ENCODE measurements at places on chromosomes 5 and 9.

GRCh38 chr9:109286571-109286977, 34.3 kb downstream of the EPB41L4B start:
- DNase-seq, result no peak

DNA sequence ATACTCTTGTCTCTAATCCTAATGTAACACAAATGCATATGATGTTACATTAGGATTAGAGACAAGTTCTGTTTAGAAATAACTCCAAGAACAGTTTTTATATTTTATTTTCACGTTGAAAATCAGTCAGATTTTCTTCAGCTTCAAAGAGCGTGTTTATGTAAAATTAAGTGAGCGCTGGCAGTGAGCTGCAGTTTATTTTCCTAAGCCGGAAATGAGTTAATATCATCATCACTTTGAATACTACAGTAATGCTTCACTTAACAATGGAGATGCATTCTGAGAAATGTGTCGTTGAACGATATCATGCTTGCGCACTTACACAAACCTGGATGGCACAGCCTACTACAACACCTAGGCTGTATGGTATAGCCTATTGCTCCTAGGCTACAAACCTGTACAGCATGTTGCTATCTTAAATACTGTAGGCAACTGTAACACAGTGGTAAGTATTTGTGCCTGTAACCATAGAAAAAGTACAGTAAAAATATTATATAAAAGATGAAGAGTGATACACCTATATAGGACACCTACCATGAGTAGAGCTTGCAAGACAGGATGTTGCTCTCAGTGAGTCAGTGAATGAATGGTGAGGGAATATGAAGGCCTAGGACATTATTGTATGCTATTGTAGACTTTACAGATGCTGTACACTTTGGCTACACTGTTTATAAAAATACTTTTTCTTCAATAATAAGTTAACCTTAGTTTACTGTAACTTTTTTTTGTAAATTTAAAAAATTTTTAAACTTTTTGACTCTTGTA, 65.9 kb upstream of the C5orf46 start:
- DNase-seq, result no peak

DNA sequence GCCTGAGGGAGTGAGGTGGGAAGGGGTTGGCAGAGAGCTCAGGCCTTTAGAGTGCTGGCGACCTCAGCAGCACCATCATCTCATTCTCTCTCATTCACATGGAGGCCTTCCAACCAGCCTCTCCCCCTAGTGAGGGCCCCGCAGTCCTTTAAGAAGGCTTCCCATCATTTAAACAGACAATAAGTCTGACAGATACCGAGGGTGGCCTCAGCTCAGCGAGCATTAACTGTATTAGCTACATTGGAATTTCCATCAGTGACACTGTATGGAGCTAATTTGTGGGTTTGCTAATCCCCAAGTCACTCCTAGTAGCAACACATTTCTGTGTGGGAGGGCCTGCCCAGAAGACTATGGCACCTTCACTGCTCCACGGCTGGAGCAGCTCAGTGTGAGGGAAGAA, 75.8 kb downstream of the INSYN2B start:
- DNase-seq, result no peak

DNA sequence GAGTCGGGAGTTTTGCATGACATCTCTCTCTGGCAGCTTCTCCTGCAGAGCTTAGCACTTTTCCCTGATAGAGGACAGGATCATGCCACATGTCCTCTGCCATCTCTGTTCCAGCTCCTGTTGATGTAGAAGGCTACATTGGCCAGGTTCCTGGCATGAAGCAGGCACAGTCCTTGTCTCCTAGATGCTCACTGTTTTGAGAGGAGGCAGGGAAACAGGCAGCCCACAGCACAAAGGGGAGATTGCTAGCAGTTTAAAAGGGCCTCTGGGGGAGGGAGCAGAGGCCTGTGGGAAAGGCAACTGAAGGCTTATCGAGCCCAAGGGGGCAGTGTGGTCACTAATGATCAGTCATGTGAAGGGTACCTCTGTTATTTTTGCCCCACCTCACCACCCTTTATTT, 10.7 kb downstream of the ARHGAP26 start:
- DNase-seq, result no peak

DNA sequence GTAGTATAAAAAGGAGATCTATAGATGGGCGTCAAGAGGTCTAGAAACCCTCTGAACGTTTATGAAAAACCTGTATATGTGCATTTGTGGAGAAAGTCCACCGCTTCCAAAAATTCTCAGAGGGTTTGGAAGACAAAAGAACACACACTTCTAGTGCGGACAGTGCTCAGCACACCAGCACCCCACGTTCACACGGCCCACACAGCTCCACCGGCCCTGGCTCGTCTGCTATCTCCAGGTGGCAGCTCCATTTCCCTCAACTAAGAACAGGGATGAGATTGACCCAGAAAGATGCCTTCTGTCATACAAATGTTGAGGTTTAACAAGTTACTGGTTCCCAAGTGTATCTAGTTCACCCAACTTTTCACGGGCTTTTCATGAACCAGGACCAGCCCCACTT, 255.1 kb downstream of the NR2F1-AS1 start:
- DNase-seq, result no peak

- no peak for DNase-seq
Measured at GRCh38 chr9:116944714-116945534, 257.8 kb downstream of the TRIM32 start.

DNA sequence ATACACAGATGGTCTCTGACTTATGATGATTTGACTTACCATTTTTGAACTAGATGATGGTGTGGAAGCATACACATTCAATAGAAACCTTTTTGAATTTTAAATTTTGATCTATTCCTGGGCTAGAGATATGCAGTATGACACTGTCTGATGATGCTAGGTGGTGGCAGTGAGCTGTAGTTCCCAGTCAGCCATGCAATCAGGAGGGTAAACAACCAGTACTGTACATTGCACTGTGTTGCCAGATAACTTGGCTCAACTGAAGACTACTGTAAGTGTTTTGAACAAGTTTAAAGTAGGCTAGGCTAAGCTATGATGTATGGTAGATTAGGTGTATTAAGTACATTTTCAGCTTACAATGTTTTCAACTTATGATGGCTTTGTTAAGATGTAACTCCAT, 859.1 kb upstream of the ARRDC3 start:
- DNase-seq, result no peak

GRCh38 chr9:89528540-89528939, 30.6 kb upstream of the SEMA4D start:
- no peak for DNase-seq

GRCh38 chr9:79028101-79028500, 543.7 kb upstream of the TLE4 start:
- no peak for DNase-seq

GRCh38 chr5:172583931-172584511, 57.0 kb upstream of the NEURL1B start:
- no peak for DNase-seq

GRCh38 chr5:121805911-121806310, 45.8 kb upstream of the FTMT start:
- no peak for DNase-seq

DNA sequence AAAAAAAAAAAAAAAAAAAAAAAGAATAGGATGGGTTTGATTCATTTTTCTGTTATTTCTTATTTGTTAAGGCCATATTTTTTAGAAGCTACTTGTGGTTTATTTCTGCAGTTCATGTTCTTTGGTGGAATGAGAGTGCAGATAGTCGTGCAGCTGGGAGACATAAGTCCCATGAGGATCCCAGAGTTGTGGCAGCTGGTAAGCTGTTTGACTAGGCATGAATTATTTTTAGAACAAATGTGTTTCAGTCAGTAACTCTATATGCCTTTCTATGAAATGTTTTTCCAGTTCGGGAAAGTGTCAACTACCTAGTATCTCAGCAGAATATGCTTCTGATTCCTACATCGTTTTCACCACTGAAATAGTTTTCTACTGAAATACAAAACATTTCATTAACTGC, 5.0 kb upstream of the NIPSNAP3B start:
- DNase-seq, result no peak

DNA sequence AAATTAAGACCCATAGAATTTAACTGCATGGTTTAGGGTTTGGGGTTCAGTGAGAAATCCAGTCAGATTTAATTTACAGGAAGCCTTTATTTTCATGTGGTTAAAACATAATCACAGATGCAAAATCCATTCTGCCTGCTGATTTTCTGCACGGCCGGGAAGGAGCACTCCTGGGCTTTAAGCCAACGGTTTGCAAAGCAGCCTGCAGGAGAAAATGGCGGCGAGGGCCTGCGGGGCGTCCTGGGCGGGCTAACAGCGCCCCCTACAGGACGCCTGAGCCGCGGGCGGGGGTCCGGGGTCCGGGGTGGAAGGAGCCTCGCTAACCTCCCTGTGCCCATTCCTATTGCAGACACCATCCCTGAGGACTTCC, 47.6 kb downstream of the THBS4 start:
- DNase-seq, result peak; percentile 22

GRCh38 chr5:1555011-1555807, 31.4 kb upstream of the LPCAT1 start:
- DNase-seq, result no peak

GRCh38 chr5:56984445-56984844, 32.5 kb upstream of the MIER3 start:
- no peak for DNase-seq

GRCh38 chr5:87722286-87722685, 309.6 kb upstream of the CCNH start:
- no peak for DNase-seq

- DNase-seq, result no peak
Measured at GRCh38 chr9:123278361-123278760, 10.0 kb upstream of the STRBP start.

DNA sequence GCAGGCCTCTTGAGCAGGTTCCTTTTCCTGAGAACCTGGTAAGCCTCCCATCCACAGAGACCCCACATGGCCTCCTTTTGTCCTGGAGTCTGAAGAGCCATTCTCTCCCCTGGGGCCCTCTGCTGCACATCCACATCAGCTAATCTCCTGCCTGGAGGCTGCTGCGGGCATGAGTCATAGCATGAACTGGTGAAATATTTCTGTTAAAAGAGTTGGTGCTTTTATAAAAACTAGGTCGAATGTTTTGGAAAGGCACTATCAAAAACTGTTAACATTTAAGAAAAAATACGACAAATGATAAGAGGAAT, 399.4 kb downstream of the CTNND2 start:
- no peak for DNase-seq

- DNase-seq, result no peak
Measured at GRCh38 chr5:3105581-3105980, 354.1 kb upstream of the IRX2 start.

DNA sequence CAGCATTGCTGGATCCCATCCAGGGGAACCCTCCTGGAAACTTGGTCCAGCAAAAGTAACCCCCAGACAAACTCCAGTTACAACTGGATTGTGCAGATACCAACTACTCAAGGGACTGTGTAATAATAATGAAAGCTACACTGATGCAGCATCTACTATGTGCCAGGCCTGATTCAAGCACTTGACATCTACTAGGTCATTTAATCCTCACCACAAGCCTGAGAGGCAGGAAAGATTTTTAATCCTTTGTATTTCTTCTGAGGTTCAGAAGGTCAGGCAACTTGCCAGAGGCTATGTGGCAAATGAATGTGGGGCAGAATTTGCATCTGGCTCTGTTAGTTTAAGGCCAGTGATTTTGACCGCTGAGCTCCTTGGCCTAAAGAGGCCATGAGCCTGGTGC, 29.5 kb upstream of the FOXI1 start:
- no peak for DNase-seq

DNA sequence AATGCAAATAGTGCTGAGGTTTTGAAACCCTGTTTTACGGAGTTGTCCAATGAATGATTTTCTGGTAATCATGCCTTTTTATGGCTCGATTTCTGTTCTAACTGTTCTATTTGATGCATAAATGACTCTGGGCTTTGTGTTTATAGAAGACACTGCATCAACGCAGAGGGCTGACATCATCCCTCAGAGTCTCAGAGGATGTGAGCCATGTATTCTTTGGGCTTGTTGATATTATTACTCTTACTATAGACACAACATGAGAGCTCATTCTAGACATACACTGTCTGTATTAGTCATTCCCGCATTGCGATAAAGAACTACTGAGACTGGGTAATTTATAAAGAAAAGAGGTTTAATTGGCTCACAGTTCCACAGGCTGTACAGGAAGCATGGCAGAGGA, 31.6 kb downstream of the CDH6 start:
- DNase-seq, result no peak

DNA sequence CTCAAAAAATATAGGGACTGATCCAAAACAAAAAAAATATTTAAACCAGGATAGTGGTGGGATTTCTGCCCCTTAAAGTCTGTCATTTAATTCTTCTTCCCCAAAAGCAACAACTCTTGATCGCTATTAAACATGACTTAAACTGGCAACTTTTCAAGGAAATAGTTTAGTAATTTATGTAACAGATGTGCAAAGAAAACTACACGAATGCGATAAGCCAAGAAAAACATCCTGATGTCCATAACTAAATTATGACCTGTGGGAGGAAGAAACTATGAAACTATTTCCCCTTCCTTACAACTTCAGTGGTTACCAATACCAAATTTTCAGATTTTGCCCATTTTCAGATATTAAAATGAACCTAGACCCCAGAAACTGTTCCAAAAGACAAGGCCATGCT, 31.5 kb downstream of the CLINT1 start:
- DNase-seq, result no peak

GRCh38 chr9:33374190-33374589, 28.2 kb downstream of the AQP7 start:
- DNase-seq, result no peak

DNA sequence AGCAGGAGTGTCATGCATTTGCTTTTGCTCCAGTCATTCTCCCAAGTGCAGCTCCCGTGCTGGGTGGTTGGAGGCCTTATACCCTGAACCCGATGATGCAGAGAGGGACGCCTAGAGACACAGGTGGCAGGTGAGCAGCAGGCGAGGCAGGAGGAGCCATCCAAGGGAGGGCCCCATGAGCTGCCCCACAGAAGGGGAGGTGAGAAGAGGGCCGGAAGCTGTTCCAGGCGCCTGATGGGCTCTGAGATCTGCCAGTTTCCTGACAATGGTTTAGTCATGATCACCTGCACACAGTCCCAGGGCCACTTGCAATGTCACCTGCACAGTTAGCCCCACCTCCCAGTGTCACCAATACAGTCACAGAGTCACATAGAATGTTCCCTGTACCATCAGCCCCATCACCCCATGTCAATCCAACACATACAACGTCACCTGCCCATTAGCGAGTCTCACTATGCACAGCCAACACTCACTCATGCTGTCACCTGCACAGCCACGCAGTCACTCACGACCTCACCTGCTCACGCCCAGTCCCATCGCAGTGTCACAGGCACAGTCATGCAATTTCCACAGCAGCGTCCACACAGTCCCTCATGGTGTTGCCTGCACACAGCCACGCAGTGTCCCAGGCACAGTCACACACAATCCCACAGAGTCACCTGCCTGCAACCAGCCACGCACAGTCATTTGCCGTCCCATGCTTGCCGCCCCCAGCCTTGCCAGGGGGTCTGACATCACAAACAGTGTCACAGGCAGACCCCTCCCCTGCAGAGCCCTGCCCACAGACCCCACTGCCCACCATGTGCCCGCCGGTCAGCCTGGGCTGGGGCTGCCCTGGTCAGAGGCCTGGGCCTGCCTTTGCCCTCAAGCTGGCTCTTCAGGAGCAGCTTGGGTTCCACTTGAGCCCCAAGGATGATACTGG, 113.4 kb downstream of the LHX2 start:
- no peak for DNase-seq

Data from stimulated activated CD4-positive, alpha-beta T cell treated with anti-CD3 and anti-CD28 coated beads, Interleukin-2, amount 100 ng/mL, for 24 hours (primary cell).